ENCODE measurements at places on chromosomes 7 and 10.

DNA sequence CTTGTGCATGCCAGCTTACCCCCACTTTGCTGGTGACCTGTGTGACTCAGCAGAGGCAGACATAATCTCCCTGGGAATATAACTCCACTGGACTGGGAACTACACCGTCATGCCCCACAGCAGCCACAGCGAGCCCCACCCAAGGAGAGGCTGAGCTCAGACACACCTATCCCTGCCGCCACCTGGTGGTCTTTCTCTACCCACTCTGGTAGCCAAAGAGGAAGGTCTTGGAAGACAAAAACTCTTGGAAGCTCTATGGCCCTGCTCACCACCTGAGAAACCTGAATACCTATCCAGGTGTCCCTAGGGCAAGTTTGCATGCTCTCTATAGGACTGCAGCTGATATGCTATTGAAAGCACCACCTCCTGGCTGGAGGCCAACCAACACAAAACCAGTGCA lies 48.1 kb downstream of the MYO3A start:
- DNase-seq = no peak

GRCh38 chr7:83155407-83155806 lies 7.3 kb downstream of the PCLO start:
- no peak for DNase-seq

DNA sequence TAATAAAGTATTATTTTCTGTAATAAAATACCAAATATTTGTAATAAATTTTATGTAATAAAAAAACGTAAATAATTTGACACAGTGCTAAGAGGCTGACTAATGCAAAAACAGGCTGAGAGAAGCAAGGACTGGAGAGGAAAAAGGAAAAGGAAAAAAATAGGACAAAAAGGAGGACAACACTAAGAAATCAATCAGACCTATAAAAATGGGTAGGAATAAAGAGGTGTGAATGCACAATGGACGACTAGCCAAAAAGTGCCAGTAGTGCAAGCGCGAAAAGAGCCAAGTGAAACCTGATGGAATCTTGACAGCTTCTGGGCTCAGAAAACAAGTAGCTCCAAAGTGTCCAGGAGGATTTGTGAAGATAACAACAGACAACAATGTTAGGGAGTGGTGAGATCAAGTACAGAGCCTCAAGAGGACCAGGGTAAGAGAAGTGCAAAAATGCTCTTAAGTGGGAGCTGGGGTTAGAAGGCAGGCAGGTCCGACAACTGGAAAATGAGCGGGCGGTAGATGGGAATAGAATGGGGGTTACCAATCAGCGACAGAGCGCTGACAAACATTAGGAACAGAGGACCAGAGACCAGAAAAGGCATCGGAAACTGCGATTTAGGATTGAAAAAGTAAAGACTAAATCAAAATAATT lies 1.2 kb downstream of the BRAF start:
- DNase-seq = peak; percentile 22

DNA sequence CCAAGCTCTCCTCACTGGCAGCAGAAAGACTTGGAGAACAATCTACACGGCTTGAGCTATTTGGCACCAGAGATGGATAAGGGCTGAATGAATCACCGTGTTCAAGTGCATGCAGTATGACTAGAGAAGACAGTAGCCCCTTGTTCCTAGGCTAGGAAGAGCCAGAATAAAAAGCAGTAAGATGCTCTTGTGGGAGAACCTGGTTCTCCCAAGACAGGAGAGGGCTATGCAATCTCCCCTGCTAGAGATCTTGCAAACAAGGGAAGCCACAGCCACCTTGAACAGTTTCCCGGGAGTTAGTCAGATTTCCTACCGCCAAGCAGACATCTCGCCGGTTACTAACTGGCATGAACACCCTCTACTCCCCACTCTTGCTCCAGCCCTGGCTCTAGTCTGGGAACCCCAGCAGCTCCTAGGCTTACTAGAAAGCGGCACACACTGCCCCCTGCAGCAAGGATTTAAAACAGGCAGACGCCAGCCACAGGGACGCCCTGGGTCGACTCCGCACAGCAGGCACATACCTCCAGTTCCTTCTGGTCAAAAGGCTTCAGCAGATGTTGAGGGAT lies 107.3 kb downstream of the SMURF1 start:
- no peak for DNase-seq

DNA sequence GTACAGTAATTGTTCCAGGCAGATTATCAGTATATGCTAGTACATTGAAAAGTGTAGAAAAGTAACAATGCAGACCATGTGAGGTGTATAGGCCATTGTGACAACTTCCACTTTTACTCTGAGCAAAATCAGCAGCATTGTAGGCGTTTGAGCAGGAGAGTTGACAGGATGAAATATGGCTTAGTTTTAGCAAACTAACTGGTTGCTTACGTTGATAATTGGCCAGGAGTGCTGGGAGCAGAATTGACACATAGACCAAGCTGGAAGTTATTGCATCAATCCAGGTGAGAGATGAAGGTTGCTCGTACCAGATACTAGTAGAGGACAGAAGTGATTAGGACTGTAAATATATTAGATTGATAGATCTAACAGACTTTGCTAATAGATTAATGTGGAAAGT lies 46.0 kb downstream of the LCOR start:
- DNase-seq = no peak

GRCh38 chr7:41573862-41574261 lies 129.0 kb downstream of the INHBA start:
- no peak for DNase-seq

- DNase-seq = no peak
Observed at GRCh38 chr7:47513741-47514241, 68.1 kb downstream of the TNS3 start.

DNA sequence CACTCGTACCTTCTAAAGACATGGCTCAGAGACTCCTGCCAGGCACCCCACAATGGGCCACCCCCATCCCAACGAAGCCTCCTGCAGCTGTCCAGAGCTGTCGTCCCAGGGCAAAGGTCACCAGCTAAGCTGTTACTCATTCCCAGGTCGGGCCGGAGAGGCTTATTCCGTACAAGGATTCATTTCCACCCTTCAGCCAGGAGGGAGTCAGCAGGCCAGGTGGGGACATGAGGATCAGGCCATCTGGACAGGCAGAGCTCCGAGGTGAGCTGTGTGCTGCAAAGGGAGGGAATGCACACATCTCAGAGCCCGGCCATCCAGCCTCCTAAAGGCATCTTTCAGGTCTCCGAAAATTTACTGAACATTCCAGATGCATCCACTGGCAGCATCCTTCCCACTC lies 63.9 kb upstream of the NANOS1 start:
- DNase-seq = no peak

GRCh38 chr7:110693344-110693743 lies 397.6 kb upstream of the LRRN3 start:
- no peak for DNase-seq

- no peak for DNase-seq
Observed at GRCh38 chr7:371779-372545, 82.0 kb downstream of the FOXL3 start.

DNA sequence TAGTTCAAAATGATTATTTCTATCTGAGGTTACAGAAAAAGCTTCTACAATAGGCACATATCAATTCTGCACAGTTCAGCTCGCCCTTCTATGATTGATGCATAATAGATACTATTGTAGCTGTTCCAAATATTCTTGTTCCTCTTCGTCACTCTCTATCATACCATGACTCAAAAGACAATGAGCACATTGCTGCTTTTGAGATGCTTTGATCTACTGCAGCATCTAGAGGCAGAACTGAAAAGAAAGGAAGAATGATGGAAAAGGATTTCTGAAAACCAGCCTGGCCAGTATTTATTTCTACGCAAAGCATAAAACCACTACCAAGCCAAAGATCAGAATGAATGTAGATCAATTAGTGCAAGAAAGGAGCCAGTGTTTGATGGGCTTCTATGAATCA lies 59.3 kb upstream of the PLXDC2 start:
- no peak for DNase-seq

GRCh38 chr10:129908406-129908805 lies 55.7 kb downstream of the EBF3 start:
- DNase-seq = no peak

DNA sequence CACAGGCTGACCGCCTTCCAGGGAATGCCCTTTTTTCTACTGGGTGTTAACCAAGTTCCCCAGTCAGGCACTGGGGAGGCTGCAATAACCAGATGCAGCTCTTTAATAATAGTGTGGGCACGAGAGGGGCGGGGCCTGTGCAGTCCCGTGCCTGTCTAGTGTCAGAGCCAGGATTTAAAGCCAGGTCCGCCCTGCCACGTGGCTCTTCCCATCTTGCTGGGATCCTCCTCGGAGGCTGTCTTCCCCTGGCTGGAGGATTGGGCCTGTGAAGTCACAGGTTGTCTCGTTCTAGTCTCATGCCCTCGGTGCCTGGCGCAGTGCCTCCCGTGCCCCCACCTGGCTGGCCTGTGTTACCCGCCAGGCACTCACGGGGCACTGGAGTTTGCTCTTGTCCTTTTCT lies 25.2 kb downstream of the TMEM120A start:
- no peak for DNase-seq

DNA sequence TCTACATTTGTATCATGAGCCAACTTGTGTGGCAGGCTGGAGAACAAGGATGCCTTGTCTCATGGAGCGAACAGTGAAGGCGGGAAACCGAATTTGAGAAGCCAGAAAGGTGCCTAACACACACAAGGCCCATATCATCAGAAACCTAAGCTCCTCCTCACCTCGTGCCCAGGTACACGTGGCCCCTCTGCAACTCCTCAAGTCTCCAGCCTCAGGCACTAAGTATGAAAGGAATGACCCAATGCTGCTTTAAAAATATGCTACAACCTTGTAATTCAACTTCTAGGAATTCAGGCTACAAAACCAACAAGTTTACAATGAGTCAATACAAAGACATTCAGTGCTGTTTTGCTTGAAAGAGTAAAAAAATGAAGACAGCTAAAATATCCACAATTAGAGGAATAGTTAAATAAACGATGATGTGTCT lies 95.7 kb downstream of the CDK6 start:
- no peak for DNase-seq

DNA sequence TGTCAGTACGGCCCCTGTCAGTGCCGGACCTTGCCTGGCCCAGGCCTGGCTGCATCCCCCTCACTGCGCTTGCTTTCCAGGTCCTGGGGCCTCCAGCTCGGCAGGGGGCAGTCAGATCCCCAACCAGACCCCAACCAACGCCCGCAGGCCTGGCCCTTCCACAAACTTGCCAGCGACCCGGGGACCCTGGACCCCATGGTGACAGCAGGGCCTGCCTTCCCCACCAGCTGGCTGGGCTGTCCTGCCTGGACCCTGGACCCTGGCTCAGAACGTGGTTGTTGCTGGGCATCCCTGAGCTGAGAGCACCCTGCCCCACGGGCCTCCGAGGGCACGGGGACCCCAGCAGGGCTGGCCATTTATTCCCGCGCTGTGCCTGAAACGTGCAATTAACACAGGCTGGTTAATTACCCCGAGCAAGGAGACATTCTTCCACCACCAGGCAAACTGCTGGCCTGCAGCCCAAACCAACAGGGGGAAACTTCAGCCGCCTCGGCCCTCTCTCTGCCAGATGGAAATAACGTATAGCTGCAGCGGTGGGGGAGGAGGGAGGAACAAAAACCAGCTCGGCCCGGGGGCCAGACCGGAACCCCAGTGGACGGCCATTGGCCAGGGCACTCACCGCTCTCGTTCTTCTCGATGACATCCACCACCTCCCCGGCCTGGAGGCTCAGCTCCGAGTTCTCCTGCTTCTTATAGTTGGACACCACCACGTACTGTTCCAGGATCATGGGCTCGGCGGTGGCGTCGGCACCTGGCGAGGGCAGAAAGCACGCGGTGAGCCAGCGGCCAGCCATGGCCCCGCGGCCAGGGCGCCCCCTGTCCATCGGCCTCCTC lies 167.1 kb downstream of the NEURL1 start:
- no peak for DNase-seq

DNA sequence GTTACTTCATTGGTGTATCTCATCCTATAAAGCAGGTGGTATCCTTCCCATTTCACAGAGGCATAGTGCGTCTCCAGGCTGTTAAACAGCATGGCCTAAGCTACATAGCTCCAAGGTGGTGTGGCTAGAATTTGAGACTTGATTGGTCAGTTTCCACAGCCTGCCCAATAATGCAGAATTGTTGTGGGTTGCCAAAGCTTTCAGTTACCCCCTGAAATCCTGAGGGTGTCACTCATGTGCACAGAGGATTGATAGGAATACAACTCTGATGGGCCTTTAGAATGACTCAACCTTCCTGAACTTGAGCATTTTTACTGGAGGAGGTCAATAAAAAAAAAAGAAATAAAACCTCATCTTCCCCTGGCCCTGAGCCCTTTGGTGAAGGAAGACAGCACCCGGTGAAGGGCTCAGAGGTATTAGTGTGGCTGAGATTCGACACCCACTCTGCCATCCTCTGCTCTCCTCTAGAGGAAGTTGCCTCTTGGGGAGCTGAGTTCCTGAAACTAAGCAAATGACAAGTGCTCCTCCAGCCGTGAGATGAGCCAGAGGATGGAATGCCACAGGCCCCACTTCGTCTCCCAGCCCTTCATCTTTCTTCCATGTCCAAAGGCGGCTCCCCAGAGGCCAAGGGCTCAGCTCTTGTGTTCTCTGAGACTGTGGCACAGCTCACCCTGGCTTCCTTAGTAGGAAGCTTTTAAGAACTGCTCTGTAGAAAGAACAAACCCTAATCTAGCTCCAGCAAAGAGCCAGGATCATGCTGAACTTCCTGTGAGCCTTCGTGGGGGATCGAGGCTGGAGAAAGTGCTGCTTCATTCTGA lies 1.0 kb downstream of the ACSL5 start:
- DNase-seq = peak; percentile 14

- DNase-seq = no peak
Observed at GRCh38 chr10:69884024-69884367, 82.3 kb downstream of the COL13A1 start.

- DNase-seq = no peak
Observed at GRCh38 chr7:155219154-155219531, 78.5 kb upstream of the INSIG1 start.

DNA sequence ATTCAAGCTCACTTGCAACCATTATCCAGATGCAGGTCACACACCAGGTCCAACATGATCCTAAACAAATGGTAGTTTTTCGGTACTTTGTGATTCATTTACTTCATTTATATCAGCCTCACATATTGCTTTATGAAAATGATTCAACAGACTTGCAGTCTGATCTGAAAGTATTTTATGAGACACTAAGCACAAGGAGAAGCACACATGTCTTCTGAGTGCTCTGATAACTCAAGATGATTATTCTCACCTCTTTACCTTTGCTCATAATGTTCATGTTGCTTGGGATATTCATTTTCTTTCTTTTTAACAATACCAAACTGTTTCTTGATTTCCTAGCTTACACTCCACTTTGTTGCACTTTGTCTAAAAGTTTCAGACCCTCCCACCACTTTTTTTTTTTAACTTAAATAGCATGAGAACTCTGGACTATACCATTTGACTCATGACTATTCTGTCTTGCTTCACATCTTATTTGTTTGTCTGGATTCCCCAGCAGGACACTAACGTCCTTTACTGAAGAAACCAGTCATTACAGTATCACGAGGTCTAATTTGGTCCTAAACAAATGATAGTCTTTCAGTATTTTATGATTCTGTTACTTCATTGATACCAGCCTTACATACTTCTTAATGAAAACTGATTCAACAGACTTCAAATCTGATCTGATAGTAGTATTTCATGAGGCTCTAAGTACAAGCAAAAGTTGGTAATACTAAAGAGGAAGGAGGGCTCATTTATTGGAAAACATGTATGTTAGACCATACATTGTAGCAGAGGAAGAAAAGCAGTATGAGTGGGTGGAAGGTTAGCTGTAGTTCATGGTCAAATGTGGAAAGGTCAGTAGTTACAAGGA lies 171.8 kb upstream of the AHR start:
- DNase-seq = no peak

GRCh38 chr10:60237977-60238758 lies 151.5 kb downstream of the ANK3 start:
- DNase-seq = peak; percentile 20

- peak; percentile 71 for DNase-seq
Observed at GRCh38 chr10:100986952-100987684, at the start of the genes MRPL43 and TWNK. Gene MRPL43, minus strand, starts transcription at chr10:100987497. Its CDS starts 54 bp downstream, at chr10:100987443. Gene TWNK, plus strand, starts transcription at chr10:100987543. Its CDS starts 668 bp downstream, at chr10:100988211.

- no peak for DNase-seq
Observed at GRCh38 chr7:266851-267840, 22.8 kb upstream of the FOXL3 start.

All from memory B cell (primary cell).